Stimulated activated CD8-positive, alpha-beta memory T cell treated with anti-CD3 and anti-CD28 coated beads, Interleukin-15, amount 100 ng/mL, for 4 hours (primary cell): ENCODE measurements at places on chromosomes 16 and 17.

GRCh38 chr17:58376472-58377000 is 24.5 kb upstream of the SUPT4H1 start:
- DNase-seq = no peak

DNA sequence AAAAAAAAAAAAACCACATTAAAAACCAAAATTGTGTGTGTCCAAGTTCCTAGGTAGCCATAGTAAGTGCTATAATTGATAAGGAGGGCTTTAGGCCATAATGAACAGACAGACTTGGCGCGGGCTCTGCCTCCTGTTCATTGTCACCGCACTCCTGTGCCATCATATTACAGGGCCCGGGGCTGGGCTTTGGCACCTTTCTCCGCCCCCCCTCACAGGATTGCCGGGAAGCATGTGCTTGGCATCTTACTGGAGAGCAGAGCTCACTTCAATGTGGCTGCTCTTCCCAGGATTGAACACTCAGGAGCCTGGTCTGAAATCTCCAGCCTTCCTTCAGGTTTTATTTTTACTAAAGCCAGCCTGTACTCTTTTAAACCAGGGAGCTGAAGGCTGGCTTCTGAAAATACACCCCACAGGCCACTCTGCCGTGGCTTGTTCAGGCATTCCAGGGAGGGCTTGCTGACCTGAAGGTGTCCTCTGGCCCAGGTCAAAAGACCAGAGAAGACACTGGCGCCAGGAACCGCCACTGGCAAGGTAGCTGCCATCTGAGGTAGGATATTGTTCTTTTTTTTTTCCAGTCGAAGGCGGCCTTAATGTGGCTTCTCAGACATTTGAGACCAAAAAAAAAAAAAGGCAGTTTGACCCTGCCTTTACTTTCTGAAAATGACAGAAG is 39.3 kb downstream of the DHRS7B start:
- no peak for DNase-seq

DNA sequence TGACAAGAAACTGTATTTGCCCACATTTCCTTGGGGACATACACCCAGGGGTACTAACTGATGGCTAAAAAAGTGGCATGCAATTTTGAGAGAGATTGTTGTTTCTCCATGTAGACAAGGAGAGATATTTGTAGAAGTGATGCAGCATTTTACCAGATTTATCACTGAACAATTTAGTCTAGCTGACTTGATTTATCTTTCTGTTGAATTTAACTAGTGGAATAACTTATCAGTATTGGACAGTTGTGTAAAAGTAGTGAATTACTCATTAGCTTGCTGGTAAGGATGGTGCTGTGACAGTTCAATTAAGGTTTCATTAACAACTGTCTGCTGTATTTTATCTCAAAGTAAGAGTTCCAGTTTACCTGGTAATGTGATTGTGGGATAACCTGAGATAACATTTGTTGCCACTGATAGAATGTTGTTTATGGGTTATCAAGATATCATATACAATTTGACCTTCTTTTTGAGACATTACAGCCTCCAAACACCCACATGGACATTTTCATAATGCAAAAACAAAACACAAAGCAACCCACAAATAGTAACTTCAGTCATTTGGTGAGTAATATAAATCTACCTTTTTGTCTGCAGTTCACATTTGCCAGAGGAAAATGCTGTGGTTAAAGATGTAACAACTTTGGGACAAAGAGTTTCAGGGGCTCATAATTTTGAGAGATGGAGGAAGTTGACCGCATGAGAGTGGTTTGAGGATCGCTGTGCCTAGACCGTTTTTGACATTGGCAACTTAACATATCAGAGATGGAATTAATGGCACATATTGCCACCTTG is 3.8 kb downstream of the NLK start:
- no peak for DNase-seq

DNA sequence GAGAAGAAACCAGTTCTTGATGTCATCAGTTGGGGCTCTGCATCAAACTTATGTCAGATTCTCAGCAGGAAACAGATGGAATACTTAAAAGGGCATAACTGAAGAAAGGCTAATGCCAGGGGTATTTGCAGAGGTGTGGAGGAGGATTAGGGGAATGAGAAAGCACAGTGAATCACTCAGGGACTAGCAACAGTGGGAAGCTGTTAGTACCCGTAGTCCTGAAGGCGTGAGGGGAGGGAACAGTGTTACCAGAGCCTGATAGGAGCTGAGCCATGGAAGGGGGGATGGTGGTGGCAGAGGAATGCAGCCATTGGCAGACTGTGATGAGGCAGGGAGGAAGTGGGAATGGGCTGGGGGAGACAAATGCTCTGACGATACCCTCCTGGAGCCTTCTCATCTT is 162.3 kb downstream of the UTP18 start:
- no peak for DNase-seq

DNA sequence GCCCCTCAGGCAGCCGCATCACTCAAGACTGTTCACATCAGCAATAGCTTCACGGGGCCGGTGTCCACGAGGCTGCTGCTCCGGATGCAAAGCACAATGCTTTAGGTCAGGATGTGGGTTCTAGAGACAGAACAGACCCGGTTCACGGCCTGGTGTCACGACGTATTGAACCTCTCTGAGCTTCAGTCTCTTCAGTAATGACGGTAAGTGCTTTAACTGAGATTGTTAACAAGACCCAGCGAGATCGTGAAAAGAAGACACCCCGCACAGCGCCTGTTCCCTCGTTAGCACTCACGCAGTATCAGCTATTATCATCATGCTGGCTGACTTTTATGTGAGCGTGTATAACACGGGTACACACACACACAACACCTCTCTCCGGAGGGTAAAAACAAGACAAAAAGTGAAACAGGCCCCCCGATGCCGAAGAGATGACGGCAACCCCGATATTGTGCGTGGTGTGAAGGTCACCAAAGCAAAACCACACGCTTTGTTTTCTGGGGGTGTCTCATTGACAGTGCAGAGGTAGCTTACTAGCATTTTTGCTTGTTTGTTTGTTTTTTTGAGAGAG is 21.4 kb upstream of the ABR start:
- no peak for DNase-seq

GRCh38 chr17:4599505-4600281 is 15.4 kb downstream of the SMTNL2 start:
- no peak for DNase-seq

- no peak for DNase-seq
Measured at GRCh38 chr16:86199182-86199581, 300.2 kb downstream of the IRF8 start.

GRCh38 chr17:13378361-13378760 is 223.4 kb downstream of the HS3ST3A1 start:
- DNase-seq = no peak

GRCh38 chr17:877630-878029 is 95.5 kb downstream of the MRM3 start:
- DNase-seq = no peak

- no peak for DNase-seq
Measured at GRCh38 chr17:385836-386140, 33.2 kb upstream of the RPH3AL start.

- no peak for DNase-seq
Measured at GRCh38 chr17:44628243-44629188, 27.8 kb upstream of the MEIOC start.

GRCh38 chr17:74772053-74772452 is 4.1 kb downstream of the NAT9 start:
- DNase-seq = no peak

- DNase-seq = no peak
Measured at GRCh38 chr17:56602292-56603130, 9.0 kb downstream of the NOG start.

- no peak for DNase-seq
Measured at GRCh38 chr16:72926177-72927070, 121.5 kb downstream of the ZFHX3 start.

GRCh38 chr17:41058741-41059140 is 1.2 kb downstream of the KRTAP2-3 start:
- no peak for DNase-seq

DNA sequence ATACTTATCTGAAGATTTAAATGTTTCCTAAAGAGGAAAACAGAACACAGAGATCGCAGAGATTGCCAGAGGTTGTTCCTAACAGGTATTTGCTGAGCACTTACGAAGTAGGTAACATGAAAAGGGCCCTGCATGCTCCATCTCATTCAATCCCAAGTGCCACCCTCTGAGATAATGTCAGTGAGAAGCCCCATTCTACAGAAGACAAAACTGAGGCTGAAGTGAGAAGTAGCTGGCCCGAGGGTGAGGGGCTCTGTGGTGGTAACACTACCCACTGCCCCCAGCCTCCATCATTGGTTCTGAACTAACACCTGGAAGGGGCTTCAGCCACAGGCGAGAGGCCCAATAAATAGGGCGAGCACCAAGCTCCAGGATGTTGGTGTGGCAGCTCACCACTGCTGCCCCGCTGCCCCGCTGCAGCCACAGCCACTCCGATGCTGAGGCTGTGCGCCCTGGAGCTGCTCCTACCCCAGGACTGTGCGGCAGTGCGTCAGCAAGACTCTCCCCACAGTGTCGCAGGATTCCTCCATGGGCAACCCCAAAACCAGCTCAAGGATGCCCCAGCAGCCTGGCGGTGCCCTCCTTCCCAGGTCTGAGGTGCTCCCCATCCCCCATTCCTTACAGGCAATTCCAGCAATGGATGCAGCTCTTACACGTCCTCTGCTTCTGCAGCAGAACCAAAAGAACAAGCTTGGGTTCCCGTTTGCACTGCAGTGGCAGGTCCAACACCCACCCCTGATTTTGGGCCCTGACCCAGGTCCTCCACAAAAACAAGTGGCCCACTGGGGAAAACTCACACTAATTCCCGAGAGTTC is 10.3 kb downstream of the FLCN start:
- DNase-seq = no peak

GRCh38 chr16:576823-577201 is 7.0 kb downstream of the PIGQ start:
- no peak for DNase-seq

- no peak for DNase-seq
Measured at GRCh38 chr17:68437979-68438822, 19.1 kb downstream of the WIPI1 start.

DNA sequence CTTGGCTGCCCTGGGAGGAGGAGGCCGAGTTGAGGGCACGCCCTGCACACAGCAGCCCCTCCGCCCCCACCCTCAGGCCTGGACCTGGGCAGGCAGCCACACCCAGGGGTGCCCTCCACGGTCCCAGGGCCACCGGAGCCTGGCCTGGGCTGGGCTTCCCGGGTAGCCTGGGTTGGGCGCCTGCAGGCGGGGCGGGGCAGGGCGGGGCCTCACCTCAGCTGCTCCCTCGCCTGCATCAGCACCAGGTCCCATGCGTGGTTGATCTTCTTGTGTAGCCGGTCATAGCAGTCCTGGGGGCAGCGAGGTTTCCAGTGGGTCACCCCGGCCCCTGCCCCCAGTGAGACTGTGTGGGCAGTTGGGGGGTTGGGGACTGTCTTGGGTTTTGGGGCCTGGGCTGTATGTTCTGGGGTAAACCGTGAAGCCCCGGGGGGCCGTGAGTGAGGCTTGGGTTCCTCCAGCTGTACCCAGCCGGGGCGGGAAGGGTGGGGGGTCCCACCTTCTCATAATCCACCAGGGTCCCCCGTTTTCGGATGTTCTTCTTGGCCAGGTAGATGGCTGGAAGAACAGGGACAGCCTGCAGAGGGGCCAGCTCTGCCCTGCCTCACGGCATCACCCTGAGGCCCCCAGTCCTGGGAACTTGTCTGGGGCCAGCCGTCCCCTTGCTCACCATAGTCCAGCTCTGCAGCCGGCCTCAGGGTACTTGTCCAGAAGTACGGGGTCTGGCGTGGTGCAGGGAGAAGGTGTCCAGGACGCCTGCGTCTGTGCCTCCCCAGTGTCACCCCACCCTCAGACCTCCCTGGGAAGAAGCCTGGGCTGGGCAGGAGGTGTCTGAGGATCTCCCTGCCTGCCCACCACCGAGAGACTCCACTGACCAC is 2.0 kb downstream of the RGS11 start:
- DNase-seq = no peak

DNA sequence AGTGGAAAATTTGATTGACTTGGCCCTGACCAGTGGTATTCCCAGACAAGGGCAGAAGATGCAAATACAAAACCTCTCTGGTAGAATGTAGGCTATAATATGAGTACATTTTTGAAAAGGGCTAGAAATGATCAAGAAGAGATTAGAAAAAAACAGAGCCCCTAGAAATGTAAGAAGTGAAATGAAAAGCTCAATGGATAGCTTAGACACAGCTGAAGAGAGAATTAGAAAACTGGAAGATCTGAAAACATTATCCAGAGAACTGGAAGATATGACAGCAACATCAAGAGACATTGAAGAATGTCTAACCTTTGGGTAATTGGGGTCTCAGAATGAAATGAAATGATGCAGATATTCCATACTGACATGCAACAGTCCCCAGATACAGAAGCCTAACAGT is 105.2 kb upstream of the ZNF750 start:
- no peak for DNase-seq

GRCh38 chr16:8673611-8674412 is 605 bp upstream of the ABAT start:
- DNase-seq = no peak

DNA sequence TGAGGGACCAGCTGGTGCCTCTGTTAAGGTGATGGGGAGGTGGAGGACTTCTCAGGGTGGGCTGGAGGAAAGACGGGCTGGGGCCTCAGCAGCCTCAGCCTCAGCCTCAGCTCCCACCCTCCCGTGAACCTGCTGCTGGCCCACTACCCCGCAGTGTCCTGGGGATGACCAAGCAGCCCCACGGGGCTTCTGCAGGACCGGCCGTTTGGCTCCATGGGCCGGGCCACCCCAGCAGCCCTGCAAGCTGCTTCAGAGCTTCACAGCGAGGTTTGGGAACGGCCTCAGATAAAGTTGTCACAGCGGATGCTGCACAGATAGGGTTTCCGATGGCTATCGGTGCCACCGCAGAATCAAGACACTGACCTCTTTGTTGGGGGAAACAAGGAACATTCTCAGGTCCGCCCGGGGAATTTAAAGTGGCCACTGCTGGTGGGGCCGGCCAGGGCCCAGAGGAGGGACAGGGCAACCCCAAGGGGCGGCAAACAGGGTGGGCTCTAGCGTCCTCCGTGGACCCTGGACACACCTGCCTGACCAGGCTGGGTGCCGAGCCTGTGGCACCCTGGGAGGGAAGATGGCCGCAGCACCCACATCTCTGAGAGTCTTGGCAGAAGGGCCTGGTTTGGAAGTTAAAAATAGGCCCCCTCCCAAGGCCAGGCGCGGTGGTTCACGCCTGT is 47.8 kb upstream of the ZC3H18 start:
- DNase-seq = no peak

DNA sequence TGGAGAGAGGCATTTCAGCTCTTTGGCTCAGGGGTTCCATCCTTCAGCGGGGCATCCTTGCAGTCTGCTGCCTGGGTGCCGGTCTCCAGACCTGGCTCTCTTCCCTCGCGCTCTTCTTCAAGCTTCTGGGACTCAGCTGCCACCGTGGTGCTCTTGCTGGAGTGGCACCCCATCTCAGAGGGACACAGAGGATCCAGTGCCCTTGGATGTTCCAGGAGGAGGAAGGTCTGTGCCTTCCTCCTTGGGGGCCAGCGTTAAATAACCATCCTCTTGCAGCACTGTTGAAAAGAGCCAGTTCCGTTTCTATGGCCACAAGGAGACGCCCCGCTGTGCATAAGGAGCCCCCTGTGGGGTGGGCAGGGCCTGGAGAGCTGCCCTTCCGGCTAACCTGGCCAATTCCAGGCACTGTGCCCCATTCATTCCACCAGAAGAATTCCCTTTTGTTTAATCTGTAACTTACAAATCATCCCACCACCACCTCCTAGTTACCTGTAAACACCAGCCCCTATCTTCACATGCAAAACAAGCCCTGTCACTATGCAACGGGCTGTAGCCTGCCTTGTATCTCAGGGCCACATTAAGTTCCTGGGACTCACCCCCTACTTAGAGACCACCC is 8.6 kb downstream of the CHD9NB start:
- DNase-seq = no peak
